ENCODE measurements at places on chromosomes 16 and 17. TPM values are rescaled to one million over a fixed set of nuclear protein-coding genes. Genes with fewer than 3 reads are reported as not detected.

The DCAKD gene
- 20.1 TPM for total RNA-seq

The AIPL1 gene
- not detected for total RNA-seq

The TMEM132E gene
- 0.53 TPM for total RNA-seq

The RNF166 gene
- total RNA-seq, result 61.9 TPM

The ITGAL gene
- total RNA-seq, result 127 TPM

The TMEM235 gene
- not detected for total RNA-seq

GRCh38 chr17:17395246-17395802 is 81.5 kb upstream of the MED9 start:
- DNase-seq, result no peak

DNA sequence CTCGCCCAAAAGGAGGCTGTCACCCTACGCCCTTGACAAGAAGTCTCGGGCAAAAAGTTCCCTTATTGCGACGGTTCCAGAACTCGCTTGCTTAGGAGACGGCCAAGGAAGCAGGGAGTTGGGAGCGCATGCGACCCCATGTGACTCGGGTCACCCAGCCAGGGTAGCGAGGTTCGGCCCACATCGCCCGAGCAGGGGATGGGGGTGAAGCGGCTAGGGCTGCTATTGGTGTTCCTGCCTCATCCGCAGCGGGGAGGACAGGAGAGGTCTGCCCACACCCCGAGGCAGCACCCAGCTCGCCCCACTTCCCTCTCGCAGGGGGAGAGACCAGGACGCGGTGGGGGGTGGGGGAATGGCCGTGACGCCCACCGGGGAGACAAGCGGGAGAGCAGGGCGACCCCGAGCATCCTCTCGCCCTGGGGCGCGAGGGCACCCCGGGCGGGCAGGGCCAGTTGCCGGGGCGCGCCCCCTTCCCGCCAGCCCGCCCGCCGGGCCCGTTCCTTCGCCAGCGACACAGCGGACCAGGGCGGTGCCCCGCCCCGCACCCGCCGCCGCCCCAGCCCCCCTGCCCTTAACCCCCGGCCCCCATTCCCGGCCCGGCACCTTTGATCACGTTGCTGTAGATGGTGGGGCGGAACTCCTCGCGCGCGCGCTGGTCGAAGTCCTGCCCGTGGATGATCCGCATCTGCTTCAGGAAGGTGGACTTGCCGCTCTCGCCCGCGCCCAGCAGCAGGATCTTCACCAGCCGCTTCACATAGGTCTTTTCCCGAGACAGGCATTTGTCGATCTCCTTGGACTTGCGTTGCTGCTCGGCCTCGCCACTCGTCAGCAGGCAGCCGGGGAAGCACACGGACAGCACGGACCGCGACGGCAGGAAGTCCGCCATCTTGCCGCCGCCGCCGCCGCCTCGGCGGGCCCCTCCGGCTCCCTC is 567 bp downstream of the GNA13 start:
- DNase-seq, result peak; percentile 80

- DNase-seq, result no peak
Measured at GRCh38 chr16:69181-69580, 3.2 kb downstream of the RHBDF1 start.

GRCh38 chr16:72189865-72190371 is 18.0 kb upstream of the PMFBP1 start:
- no peak for DNase-seq

GRCh38 chr16:17213025-17213424 is 257.7 kb downstream of the XYLT1 start:
- DNase-seq, result no peak

- no peak for DNase-seq
Measured at GRCh38 chr17:41339571-41340172, 11.0 kb downstream of the KRT33A start.

- no peak for DNase-seq
Measured at GRCh38 chr16:11212798-11213196, 43.2 kb downstream of the SOCS1 start.

DNA sequence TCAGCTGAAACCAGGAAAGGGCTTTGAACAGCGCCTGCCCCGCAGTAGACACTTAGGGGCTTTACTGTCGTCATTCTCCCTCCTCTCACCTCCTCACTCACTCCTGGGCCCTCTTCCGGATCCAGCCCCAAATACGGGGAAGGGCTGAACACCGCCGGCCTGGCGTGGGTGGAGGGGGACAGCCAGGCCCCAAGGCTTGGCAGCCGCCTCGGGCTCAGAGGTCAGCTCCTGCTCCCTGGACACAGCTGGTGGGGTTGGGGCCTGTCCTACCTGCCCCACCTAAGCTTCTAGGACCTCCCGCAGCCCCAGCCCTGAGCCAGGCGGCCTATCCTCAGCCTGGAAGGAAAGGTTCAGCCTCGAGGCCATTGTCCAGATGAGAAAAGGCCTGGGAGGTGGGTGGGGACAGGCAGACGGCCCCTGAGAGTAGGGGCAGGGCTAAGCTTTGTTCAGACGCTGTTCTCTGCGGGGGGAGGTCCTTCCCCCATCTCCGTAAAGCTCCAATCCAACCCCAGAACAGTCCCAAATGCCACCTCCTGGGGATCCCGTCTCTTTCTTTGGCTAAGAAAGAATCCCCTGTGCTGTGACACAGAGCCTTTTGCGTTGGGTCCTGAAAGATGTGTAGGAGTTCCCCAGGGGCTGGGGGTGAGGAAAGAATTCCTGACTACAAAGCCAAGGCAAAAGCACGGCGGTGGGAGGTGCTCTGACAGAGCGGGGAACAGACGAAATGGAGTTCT is 881 bp upstream of the LLGL1 start:
- DNase-seq, result no peak

- no peak for DNase-seq
Measured at GRCh38 chr17:58382108-58382871, 30.3 kb upstream of the SUPT4H1 start.

DNA sequence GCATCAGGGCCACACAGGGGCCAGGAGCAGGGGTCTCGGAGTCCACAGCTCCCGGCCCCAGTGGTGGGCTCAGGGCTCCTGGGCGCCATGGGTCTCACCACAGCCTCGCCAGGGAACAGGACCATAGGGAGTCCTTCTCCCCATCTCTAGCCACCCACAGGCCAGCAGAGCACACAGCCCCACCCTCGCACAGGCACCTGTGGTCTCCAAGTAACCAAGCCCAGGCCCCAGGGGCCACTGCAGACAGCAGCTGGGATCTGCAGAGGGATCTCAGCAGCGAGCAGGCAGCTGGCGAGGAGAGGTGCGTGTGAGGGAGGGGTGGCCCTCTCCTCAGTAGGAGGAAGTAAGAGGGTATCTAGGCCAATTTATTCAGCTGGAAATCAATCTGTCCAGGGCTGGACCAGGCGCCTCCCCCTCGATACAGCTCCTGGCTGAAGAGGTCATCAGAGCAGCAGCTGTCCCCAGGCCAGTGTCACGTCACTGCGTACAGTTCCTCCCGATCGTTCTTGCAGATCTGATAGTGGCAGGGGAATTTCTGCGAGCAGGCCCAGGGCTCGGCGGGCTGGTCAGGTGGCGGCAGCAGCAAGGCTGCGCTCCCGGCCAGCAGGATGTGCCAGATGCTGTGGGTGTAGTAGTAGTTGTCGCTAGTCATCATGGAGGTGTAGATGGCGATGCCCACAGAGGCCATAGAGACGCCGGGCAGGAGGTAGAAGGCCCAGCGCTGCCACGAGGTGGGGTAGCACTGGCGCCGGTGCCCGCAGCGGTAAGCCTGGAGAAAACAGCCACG is 1.4 kb upstream of the MRPL28 start:
- no peak for DNase-seq

- DNase-seq, result no peak
Measured at GRCh38 chr17:16814439-16814838, 124.4 kb downstream of the CCDC144A start.

GRCh38 chr17:35915153-35915964 is 15.2 kb downstream of the RDM1 start:
- DNase-seq, result no peak

- DNase-seq, result no peak
Measured at GRCh38 chr17:83010206-83011200, 68.9 kb upstream of the METRNL start.

DNA sequence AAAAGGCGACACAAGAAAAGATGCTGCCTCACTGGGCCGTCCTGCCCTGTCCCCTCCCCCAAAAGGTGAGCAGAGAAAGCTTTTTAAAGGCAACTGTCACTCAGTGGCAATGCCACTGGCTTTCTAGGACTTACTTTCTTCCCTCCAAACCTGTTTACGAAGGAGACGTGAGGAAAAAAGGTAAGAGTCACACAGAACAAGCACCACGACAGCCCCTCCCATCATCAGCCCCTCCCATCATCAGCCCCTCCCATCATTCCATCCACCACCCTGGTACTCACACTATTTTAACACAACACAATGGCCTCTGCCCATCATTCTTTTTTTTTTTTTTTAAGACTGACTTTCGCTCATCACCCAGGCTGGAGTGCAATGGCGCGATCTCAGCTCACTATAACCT is 77.1 kb downstream of the NXN start:
- no peak for DNase-seq

DNA sequence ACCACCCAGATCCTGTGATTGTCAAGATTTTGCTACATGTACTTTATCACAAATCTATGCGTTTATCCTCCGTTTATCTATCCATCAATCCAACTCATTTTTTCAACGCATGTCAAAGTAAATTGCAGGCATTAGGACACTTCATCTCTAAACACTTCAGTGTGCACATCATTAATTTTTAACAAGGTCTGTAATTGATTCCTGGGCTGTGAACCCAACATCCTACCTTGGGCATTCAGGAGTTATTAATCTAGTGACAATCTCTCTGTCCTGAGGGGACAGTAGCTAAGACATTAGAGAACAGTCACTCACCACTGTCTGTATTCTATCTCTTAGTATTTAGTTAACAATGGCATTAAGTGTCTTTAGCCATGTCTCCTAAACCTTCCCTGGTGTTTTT is 264.7 kb downstream of the SOX9 start:
- DNase-seq, result no peak

DNA sequence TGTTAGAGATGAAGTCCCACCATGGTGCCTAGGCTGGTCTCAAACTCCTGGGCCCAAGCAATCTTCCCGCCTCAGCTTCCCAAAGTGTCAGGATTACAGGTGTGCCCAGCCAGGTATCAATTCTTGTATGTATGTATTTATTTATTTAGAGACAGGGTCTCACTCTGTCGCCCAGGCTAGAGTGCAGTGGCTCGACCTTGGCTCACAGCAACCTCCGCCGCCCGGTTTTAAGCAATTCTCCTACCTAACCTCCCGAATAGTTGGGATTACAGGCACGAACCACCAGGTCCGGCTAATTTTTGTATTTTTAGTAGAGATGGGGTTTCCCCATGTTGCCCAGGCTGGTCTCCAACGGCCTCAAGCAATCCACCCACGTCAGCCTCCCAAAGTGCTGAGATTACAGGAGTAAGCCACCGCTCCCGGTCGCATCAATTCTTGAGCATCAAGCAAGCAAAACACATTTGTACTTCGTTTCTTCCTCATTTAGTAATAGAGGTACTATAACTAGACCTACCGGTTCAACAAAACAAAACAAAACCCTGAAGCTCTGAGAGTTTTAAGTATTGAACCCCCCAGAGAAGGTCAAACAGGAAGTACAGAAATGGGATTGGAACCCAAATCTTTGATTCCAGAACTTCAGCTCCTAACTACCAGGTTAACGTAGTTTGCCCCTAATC is 1.0 kb upstream of the ZNF500 start:
- DNase-seq, result no peak

- no peak for DNase-seq
Measured at GRCh38 chr16:57306676-57307341, 22.3 kb upstream of the PLLP start.

DNA sequence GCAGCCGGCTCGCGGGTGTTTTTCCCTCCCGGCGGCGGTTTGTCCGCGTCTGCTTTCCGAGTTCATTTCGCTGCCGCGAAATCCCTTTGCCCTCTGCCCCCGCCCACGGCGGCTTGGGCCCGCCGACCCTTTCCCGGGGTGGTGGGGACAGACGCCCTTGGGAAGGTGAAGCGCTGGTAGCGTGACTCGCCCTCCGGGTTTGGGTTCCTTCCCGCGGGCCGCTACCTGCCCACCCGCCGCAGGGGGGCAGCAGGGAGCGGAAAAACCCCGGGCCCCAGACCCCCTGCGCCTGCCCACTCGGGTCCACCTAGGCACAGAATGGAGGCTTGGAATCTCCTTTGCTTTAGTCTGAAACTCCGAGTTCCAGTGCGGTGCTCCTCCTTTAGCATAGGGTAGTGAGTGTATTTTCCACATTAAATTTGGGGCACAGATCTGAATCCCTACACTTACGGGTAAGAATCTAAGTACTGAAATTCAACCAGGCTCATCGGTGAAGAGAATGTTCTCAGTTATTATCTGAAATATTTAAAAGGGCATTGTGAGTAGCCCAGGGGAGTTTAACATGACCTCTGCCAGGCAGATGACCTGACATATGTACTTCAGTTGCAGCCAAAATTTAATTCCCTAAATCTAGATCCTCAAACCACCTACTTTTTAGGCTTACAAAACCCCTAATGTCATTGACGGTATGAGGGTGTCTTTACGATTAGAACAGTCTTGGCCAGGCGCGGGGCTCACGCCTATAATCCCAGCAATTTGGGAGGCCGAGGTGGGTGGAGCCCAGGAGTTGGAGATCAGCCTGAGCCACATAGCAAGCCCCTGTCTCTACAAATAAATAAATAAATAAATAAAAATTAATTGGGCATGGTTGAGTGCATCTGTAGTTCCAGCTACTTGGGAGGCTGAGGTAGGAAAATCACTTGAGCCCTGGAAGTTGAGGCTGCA is 1.0 kb downstream of the NME2 start:
- no peak for DNase-seq

DNA sequence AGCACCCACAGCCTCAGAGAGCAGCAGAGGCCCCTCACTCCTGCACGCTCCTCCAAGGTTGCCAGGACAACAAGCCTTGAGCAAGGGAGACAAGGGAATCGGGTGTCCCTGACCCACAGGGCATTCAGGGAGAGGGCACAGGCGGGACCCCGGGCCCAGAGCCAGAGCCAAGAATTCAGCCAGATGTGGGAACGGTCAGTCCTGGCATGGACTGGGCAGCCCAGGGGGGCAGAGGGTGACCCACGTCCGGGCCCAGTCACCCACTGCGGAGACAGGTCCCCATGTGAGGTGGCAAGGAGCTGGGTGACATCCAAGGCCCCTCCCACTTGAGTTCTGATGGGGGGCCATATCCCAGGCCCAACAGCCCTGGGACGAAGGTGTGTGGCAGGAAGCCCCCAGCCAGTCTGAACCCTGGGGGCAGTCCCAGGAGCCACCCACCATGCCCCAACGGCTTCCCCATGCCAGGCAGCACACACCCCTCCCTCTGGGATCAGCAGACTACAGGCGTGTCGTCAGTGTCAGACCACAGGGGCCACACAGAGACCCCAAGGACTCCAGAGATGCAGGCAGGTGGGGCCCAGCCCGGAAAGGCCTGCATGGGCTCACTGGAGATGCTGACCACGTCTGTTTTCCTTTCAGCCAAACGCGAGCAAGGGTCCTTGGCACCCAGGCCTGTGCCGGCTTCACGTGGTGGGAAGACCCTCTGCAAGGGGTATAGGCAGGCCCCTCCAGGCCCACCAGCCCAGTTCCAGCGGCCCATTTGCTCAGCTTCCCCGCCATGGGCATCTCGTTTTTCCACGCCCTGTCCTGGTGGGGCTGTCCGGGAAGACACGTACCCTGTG is 23.0 kb downstream of the USP6 start:
- no peak for DNase-seq
